ENCODE measurements at places on chromosomes 2 and 18. TPM values are rescaled to one million over a fixed set of nuclear protein-coding genes. Genes with fewer than 3 reads are reported as not detected.
A peak's percentile ranks its signal among the peaks of the same experiment; 100 is the strongest.

DNA sequence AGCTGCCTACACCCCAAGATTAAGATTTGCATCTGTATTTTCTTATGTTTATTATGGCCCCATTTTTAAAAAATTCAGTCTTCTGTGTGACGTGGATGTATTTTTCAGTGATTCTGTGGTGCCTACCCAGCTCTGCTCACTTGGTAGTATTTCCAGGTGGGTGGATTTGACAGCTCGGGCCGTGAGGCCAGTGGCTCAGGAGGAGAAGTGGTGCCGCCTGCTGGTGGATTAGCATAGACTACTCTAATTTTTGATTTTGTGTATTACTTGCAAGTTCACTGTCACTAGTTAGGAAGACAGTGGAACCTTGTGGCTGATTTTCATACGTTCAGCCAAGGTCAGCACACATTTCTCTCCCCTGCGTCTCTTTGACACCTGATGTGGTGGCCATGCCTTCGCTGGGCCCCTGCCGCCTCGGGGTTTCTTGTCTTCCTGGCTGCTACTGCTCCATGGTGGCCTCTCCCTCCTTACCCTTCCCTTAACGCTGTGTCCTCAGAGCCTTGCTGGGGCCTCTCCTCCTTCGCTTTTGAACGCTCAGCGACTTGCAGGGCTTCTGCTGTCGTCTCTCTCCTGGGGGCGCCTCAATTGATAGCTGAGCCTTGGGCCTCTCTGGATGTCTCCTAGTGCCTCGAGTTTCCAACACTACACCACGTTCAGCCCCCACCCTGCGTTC is 89.4 kb downstream of the DGKD start:
- DNase-seq: peak; percentile 68

DNA sequence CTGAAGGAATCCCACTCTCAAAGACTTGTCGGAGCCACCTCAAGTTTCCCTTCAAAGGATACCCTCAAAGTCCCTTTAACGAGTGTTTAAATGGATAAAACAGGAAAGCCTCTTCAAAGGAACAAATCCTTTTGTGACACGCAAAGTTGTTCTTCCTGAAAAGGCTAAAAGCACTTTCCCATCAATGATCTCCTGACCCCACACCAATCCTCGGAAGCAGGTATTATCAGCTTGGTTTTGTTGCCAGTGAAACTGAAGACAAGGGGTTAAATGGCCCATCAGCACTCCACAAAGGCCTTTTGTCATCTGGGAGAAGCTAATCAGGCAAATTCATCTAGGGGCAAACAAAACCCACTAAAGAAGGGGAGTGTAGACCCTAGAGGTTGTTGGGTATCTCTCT is 418.0 kb upstream of the ID2 start:
- DNase-seq: no peak

DNA sequence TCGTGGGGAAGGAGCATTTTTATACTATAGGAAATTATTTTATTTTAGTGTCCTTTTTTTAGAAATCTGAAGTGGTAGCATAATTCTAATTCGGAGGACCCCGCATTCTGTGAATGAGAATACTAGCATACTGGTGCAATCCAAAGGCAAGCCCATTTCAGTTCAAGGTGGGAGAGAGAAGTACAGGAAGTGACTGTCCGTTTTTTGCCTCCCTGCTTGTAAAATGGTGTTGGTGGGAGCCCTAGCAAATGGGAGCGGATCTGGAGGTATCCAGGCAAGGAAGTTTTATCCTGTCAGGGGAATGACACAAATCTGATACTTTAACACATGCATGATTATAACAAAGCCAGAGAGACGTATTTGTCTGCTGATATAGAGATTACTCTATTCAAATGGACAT is 141.7 kb downstream of the ESCO1 start:
- no peak for DNase-seq

DNA sequence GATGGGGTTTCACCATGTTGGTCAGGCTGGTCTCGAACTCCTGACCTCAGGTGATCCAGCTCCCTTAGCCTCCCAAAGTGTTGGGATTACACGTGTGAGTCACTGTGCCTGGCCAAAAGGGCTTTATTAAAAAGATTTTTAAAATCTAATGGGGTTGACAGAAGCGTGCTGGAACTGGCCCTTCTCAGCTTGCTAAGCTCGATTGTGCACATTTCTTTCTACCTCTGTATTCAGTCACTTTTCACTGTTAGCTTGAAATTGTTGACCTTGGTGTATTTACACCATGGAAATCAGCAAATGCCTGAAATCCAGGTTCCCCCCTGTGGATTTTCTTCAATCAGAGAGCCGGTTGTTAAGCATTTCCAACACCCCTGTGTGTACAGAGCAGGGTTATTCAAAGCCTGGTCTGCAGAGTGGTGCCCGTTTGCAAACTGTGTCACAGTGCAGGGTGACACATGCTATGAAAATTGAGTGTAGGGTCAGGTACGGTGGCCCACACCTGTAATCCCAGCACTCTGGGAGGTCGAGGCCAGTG is 140.2 kb downstream of the TGIF1 start:
- no peak for DNase-seq

GRCh38 chr2:190441564-190441963 is 33.4 kb downstream of the MFSD6 start:
- no peak for DNase-seq

DNA sequence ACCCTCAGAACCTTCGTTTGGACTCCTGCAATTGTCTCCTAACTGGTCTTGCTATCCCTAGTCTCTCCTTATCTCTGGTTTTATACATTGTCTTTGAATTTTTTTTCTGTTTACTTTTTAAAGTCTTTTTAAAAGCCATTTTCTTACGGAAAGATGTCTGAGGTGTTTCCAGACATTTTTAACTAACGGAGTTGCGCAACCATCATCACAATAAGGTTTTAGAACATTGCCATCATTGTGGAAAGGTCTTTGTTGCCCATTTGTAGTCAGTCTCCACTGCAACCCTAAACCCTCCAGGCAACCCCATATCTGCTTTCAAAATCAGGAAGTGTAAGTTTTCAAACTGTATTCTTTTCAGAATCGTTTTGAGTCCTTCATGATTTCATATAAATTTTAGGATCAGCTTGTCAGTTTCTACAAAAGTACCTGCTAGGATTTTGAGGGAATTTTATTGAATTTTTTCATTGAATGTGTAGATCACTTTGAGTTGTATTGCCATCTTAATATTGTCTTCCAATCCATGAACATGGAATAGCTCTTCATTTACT is 46.3 kb downstream of the ANKRD12 start:
- no peak for DNase-seq

GRCh38 chr2:232927793-232928550 is 57.9 kb downstream of the SNORC start:
- no peak for DNase-seq

REG3G gene
- polyA plus RNA-seq: not detected

TOGARAM2 gene
- polyA plus RNA-seq: 2.4 TPM

Data from left kidney (tissue), 8 donors.